ENCODE measurements at places on chromosomes 5 and 9. TPM values are rescaled to one million over a fixed set of nuclear protein-coding genes. Genes with fewer than 3 reads are reported as not detected.
A peak's percentile ranks its signal among the peaks of the same experiment; 100 is the strongest.

GRCh38 chr9:108278341-108278740, 577.4 kb downstream of the ACTL7B start:
- H3K27ac ChIP-seq: no peak overlapping the region
- H3K27me3 ChIP-seq: no peaks in the 10 kb centered on the region
- H3K4me3 ChIP-seq: no peak overlapping the region
- no peaks in the 10 kb centered on the region for H3K36me3 ChIP-seq
- DNase-seq: no peak

- H3K27me3 ChIP-seq: peaks cover 17% of the 10 kb centered on the region
- DNase-seq: peak; percentile 47
- H3K36me3 ChIP-seq: no peaks in the 10 kb centered on the region
These were observed 1.2 kb upstream of the PCSK1 start for GRCh38 chr5:96434201-96434645.

DNA sequence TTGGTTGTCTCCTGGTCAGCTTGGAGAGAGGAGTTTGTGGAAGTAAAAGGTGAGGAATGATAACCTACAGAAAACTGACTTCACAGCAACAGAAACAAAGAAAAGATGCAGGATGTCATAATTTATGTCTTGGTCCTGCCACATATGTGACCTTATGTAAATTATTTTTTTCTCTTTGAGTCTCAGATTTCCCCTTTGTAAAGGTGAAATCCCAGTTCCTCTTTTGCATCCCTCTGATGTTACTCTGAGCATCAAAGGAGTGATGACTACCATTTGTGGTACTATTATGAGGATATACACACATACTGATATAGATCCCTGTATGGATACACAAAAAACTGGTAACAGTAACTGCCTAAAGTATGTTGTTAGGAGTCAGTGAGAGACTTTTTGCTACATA, 1.4 kb upstream of the THG1L start:
- peaks cover 5% of the 10 kb centered on the region for H3K4me1 ChIP-seq
- no peak for DNase-seq
- no peak overlapping the region for H3K27ac ChIP-seq
- peaks cover 5% of the 10 kb centered on the region for H3K36me3 ChIP-seq
- no peak overlapping the region for H3K4me3 ChIP-seq

GRCh38 chr5:11785771-11786352, 118.4 kb downstream of the CTNND2 start:
- no peak overlapping the region for H3K4me3 ChIP-seq
- H3K36me3 ChIP-seq: no peaks in the 10 kb centered on the region

DNA sequence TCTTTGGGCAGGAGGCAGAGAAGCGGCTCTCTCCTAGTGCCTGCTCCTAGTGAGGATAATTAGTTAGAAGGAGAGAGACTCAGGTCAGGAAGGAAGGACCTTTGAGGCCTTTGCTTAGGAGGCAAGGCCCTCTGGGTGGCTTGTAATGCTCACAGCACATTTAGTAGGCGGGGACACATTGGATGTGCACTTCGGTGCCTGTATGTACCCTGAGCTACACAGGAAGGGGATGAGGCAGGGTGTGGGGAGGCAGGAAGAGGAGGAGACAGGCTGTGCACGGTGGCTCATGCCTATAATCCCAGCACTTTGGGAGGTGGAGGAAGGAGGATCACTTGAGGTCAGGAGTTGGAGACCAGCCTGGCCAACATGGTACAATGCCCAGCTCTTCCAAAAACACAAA, 7.2 kb upstream of the LCN2 start:
- H3K4me1 ChIP-seq: peaks cover 4% of the 10 kb centered on the region
- no peaks in the 10 kb centered on the region for H3K27me3 ChIP-seq
- H3K4me3 ChIP-seq: no peak overlapping the region
- no peaks in the 10 kb centered on the region for H3K36me3 ChIP-seq

GRCh38 chr5:144114571-144114970, 55.9 kb downstream of the YIPF5 start:
- H3K4me3 ChIP-seq: no peak overlapping the region
- DNase-seq: no peak

DNA sequence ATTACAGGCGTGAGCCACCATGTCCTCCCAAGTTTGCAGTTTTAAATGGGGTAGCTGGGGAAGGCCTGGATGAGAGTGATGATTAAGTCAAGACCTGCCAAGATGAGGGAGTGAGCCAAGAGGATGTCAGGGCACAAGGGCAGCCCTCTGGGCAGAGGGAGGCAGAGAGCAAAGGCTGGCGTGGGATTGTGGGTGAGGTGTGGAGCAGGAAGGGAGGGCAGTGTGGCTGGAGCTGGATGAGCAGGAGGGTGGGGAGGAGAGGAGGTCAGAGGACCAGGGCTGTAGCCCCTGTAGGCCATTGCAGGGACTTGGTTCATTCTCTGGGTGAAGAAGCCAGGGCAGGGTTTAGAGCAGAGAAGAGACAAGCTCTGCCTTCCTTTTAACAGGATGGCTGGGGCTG, 53.7 kb upstream of the CTNNA1 start:
- no peak overlapping the region for H3K27ac ChIP-seq
- H3K36me3 ChIP-seq: no peaks in the 10 kb centered on the region
- H3K4me1 ChIP-seq: no peaks in the 10 kb centered on the region
- H3K4me3 ChIP-seq: no peak overlapping the region
- H3K27me3 ChIP-seq: no peaks in the 10 kb centered on the region
- DNase-seq: no peak

GRCh38 chr5:134427540-134428041, 15.9 kb upstream of the CDKN2AIPNL start:
- no peak overlapping the region for H3K4me3 ChIP-seq
- no peak for DNase-seq
- no peaks in the 10 kb centered on the region for H3K27me3 ChIP-seq
- no peaks in the 10 kb centered on the region for H3K36me3 ChIP-seq
- no peaks in the 10 kb centered on the region for H3K4me1 ChIP-seq

DNA sequence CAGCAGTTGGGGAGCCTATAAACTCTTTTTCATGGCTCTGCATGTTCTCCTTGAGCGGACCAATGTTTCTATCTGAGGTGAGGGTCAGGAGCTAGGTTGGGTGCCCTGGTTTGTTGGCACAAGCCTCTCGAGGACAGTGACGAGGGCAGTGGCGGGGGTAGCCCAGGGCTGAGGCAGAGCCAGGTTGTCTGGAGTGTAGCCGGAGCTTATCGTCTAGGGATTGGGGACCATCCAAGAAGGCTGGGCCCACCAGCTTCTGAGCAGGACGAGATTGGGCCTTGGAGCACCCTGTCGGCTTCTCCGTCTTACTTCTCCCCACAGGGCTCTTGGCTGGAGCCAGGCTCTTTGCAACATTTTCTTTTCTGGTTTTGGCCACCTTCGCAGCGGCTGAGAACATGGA, 13.2 kb upstream of the CCL21 start:
- no peaks in the 10 kb centered on the region for H3K36me3 ChIP-seq
- peaks cover under 1% of the 10 kb centered on the region for H3K4me1 ChIP-seq
- no peak overlapping the region for H3K27ac ChIP-seq
- peak; percentile 33 for DNase-seq
- no peaks in the 10 kb centered on the region for H3K27me3 ChIP-seq

- H3K27ac ChIP-seq: no peak overlapping the region
- H3K36me3 ChIP-seq: no peaks in the 10 kb centered on the region
- H3K4me1 ChIP-seq: no peaks in the 10 kb centered on the region
- no peak overlapping the region for H3K4me3 ChIP-seq
- H3K27me3 ChIP-seq: no peaks in the 10 kb centered on the region
These were observed 133.9 kb upstream of the ERCC6L2 start for GRCh38 chr9:95741631-95742030.

- H3K4me3 ChIP-seq: no peak overlapping the region
These were observed 11.2 kb downstream of the LIX1 start for GRCh38 chr5:97131139-97131710.

DNA sequence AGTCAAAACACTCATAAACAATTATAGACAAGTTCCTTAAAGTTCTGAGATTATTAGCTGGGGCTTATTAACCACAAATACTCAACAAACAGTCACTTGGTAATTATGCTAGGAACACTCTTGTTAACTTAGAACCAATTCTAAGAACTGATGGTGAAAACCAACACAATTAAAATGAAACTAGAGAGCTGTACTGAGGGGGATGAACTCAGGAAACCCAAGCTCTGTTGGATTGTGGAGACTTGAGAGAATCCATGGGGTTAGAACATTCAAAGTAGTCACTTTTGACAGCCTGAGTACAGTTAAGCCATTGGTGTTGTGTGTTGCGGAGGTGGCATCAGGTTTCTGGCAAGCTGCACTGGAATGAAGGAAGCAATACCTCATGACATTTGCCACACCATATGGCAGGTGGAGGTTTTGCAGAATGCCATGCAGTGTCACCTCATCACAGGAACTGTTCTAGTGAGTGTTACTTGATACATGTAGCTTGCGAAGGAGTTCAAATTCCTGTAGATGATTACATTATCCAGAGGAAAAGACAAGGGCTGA, 480.9 kb upstream of the CD180 start:
- no peak overlapping the region for H3K4me3 ChIP-seq
- peaks cover 5% of the 10 kb centered on the region for H3K4me1 ChIP-seq
- H3K27ac ChIP-seq: no peak overlapping the region
- H3K36me3 ChIP-seq: no peaks in the 10 kb centered on the region

DNA sequence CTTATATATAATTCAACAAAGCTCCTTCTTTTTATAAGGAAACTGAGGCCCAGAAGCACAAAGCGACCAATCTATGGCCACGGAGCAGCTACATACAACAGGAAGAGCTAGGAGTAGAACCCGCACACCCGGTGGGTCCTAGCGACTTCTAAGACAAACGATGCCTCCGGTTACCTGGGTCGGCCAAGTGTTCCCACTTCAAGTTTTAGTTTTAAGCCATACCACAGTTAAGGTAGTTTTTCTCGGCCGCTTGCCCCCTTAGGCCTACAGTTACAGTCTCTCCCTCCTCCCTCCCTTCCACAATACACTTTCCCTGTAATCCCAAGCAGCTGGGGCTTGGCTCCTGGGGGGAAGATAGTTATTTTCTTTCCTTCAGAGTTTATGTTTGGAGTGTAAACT, 533 bp downstream of the SREK1IP1 start:
- no peaks in the 10 kb centered on the region for H3K36me3 ChIP-seq
- no peak for DNase-seq
- peak overlapping the region; percentile 81 for H3K4me3 ChIP-seq
- no peaks in the 10 kb centered on the region for H3K27me3 ChIP-seq
- peak overlapping the region; percentile 83 for H3K27ac ChIP-seq
- H3K4me1 ChIP-seq: peaks cover 51% of the 10 kb centered on the region

DNA sequence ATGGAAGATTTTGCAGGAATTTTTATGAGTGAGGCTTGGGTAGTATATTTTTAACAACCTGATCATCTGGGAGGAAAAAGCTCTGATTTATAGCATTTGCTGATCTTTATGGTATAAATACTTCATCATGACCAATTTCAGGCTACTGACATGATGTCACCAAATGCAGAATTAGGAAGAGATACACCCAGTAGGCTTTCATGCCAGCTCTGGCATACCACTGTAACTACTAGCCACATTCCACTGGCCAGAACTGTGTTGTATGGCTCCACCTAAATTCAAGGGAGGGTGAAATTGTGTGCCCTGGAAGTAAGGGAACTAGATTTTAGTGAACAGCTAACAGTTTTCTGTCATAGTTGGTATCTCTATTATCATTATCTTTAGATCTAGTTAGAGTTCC, 17.6 kb downstream of the AP3S1 start:
- H3K27ac ChIP-seq: no peak overlapping the region
- no peaks in the 10 kb centered on the region for H3K36me3 ChIP-seq
- H3K4me3 ChIP-seq: no peak overlapping the region
- H3K27me3 ChIP-seq: no peaks in the 10 kb centered on the region
- peaks cover 27% of the 10 kb centered on the region for H3K4me1 ChIP-seq

GRCh38 chr9:94300470-94301301, 27.8 kb downstream of the NUTM2F start:
- no peak overlapping the region for H3K27ac ChIP-seq
- DNase-seq: no peak
- H3K4me3 ChIP-seq: no peak overlapping the region
- no peaks in the 10 kb centered on the region for H3K27me3 ChIP-seq
- H3K4me1 ChIP-seq: no peaks in the 10 kb centered on the region

GRCh38 chr9:3526997-3527940, 1.5 kb upstream of the RFX3 start:
- peak; percentile 21 for DNase-seq
- H3K27ac ChIP-seq: peak overlapping the region; percentile 99
- no peaks in the 10 kb centered on the region for H3K36me3 ChIP-seq
- peaks cover 16% of the 10 kb centered on the region for H3K4me1 ChIP-seq
- no peaks in the 10 kb centered on the region for H3K27me3 ChIP-seq
- H3K4me3 ChIP-seq: peak overlapping the region; percentile 97

- H3K4me3 ChIP-seq: no peak overlapping the region
- no peaks in the 10 kb centered on the region for H3K36me3 ChIP-seq
- no peak overlapping the region for H3K27ac ChIP-seq
- no peaks in the 10 kb centered on the region for H3K4me1 ChIP-seq
- H3K27me3 ChIP-seq: no peaks in the 10 kb centered on the region
These were observed 619.2 kb upstream of the CLINT1 start for GRCh38 chr5:158478139-158478538.

DNA sequence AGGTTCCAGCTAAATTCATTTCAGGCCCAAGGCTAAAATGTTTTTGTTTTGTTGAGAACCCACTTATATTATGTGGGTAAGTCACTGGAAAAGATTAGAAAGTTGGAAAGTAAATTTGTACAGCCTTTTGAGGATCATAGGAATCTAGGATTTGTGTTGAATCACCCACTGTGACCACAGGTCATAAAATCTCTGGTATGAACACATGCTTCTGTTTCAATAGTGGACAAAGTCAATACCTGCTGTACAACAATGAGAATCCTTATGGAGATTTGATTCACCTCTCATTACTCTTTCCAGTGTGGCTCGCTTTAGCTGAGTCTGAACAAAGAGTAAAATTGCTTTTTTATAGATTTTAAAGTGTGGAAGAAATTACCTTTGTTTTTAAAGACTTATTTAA, 369.5 kb downstream of the TMEM167A start:
- no peaks in the 10 kb centered on the region for H3K36me3 ChIP-seq
- no peak overlapping the region for H3K4me3 ChIP-seq
- no peak overlapping the region for H3K27ac ChIP-seq
- no peaks in the 10 kb centered on the region for H3K4me1 ChIP-seq

DNA sequence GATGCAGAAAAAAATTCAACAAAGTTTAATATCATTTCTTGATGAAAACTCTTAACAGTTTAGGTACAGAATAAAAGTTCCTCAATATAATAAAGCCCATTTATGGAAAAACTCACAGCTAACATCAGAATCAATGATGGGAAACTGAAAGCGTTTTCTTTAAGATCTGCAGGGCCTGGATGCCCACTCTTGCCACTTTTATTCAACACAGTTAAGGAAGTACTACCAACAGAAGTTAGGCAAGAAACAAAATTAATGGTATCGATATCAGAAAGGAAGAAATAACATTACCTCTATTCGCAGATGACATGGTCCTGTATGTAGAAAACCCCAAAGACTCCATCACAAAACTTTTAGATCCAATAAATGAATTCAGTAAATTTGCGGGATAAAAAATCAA, 542.4 kb upstream of the RGMB start:
- H3K27ac ChIP-seq: no peak overlapping the region
- no peak overlapping the region for H3K4me3 ChIP-seq
- DNase-seq: no peak
- H3K36me3 ChIP-seq: no peaks in the 10 kb centered on the region

GRCh38 chr5:74145951-74146350, 494.6 kb downstream of the ENC1 start:
- no peaks in the 10 kb centered on the region for H3K4me1 ChIP-seq
- DNase-seq: no peak
- H3K27me3 ChIP-seq: no peaks in the 10 kb centered on the region
- no peak overlapping the region for H3K4me3 ChIP-seq
- H3K36me3 ChIP-seq: no peaks in the 10 kb centered on the region

GRCh38 chr9:131279196-131279862, 3.0 kb upstream of the FAM78A start:
- H3K27me3 ChIP-seq: no peaks in the 10 kb centered on the region
- H3K4me3 ChIP-seq: no peak overlapping the region

Gene BHMT2
- 3.9 TPM for total RNA-seq

Gene SYK
- total RNA-seq: 86.8 TPM

Gene ORM1
- total RNA-seq: 17.9 TPM

Gene NR4A3
- total RNA-seq: 1.0 TPM

Gene GABRA6
- not detected for total RNA-seq

Gene ARL10
- 4.3 TPM for total RNA-seq

Gene BTNL8
- 10.0 TPM for total RNA-seq

Gene PIP5K1B
- total RNA-seq: 76.8 TPM

Gene PFN3
- total RNA-seq: not detected

Gene ITK
- total RNA-seq: 7.3 TPM

Measured in upper lobe of left lung (tissue), 6 donors.